IMR-90 (cell line): ENCODE measurements at places on chromosomes 7 and 10. TPM values are rescaled to one million over a fixed set of nuclear protein-coding genes. Genes with fewer than 3 reads are reported as not detected.

The STEAP1 gene
- total RNA-seq = 3.9 and 5.8 TPM in 2 replicates

The PRPS1L1 gene
- not detected in 2 replicates for total RNA-seq

The IFIT5 gene
- total RNA-seq = 18.1 and 21.7 TPM in 2 replicates

The PSD gene
- total RNA-seq = 1.4 and 2.0 TPM in 2 replicates

The CLDN4 gene
- total RNA-seq = 2.9 and 3.9 TPM in 2 replicates

The C10orf71 gene
- total RNA-seq = not detected in 2 replicates

The PGAM1 gene
- 716 and 841 TPM in 2 replicates for total RNA-seq

The CDK1 gene
- 28.1 and 37.5 TPM in 2 replicates for total RNA-seq

The VWDE gene
- 0.18 and 0.28 TPM in 2 replicates for total RNA-seq

DNA sequence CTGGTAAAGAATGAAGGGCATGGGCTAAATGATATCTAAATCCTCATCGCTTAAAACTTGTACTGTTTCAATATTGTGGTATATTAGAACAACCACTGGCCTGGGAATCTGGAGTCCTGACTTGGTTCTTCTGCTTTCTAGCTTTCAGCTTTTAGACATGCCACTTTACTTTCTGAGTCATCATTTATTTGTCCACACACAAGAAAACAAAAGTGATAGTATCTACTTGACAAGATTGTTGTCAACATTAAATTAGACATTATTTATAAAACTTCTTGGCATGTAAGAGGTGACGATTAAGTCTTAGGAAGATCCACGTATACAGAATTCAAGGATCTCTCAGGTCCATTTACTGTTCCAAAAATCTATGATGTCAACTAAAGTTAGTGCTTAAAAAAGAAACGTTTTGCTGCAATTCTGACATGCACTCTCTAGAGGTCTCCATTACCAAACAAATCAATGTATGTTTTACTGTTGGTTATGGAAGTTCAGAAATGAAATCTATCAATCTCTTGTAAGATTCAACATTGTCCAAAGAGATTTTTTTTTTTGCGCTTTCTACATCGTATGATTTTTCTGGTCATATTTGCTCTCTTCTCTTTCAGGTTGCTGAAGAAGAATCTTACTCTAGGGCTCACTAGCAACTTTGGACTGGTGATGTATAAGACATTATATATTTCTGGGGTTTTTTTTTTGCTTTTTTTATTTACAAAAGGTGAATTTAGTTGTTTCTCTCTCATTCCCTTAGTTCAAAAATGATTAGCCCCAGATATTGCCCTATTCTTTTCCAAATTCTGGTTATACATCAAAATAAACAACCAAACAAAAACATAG lies 53.6 kb upstream of the DYNC1I1 start:
- peak; percentile 6 for DNase-seq

DNA sequence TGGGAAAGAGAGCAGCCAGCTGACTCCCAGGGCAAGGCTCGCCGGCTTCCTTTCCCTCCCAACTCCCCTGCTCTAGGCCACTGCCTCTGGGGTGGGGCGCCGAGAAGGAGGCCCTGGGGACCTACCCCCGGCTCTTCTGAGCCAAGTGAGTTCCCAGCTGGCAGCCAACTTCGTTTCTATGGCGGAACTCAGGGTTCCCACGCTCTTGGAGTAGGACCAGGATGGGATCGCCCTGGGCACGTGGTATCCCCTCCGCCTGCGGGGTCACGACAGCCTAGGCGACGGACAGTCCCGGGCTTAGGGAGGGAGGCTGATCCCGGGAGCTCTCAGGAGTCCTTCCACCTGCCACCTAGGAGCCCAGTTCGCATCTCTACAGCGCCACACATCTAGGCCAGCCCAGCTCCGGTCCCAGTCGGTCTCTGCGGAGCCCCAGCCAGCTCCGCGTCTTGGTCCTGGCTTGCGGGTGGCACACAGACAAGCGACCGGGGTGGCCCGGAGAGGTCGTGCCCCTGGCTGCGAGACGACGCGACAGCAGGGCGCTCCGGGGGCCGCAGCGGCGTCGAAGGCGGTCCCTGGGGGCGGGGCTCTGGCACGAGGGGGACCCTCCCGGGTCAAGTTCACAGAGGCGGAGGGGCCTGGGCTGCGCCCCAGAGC lies 20.5 kb upstream of the GATA3 start:
- DNase-seq = no peak

GRCh38 chr7:27172315-27172774 lies 1.8 kb downstream of the HOXA10 start:
- no peak for DNase-seq

DNA sequence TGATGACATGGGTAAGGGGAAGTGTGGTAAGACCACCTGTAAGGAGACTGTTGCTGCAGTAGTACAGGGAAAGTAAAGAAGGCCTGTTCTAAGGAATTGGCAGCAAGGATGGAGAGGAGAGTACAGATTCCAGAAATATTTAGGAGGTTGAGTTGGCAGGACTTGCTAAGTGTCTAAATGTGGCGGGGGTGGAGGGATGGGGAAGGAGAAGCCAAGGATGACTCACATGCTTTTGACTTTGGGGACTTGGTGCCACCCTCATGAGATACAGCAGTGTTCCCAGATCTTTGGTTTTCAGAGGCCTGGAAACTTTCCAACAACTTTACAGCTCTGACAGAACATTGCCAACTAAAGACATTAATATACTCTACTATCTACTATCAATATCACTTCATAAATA lies 45.4 kb downstream of the CDK6 start:
- peak; percentile 65 for DNase-seq

GRCh38 chr7:129698516-129699418 lies 87.2 kb downstream of the NRF1 start:
- DNase-seq = no peak

- no peak for DNase-seq
These were observed 347.5 kb downstream of the GPAM start for GRCh38 chr10:111836064-111836463.

- DNase-seq = no peak
These were observed 163.8 kb upstream of the NPVF start for GRCh38 chr7:25391961-25392587.

DNA sequence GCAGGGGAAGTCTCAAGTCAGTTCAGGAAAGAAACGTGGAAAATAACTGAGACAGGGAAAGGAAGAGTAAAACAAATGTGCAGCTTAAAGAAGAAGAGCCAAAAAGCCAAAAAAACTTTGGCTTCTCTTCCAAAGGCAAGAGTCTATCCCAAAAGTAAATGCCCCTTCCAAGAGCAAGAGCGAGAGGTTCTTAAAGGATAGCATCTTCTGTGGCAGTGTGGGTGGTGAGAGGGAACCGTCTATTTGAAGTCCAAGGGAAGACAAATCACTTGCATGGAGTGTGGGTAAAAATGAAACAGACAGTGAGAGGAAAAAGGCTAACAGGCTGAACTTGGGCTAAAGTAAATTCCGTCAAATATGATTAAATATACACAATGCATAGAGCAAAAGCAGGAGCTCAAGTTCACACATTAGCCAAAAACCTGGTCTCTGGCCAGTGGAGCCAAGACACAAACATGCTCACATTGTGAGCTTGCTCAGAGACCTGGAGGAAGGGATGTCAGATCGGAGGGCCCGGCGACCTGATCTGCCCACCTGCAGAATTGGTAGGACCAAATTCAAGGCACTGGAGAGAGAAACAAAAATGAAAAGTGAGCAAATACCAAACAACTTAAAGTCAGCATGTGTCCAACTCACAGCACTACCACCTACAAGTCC lies 87.0 kb downstream of the PIK3CG start:
- no peak for DNase-seq

DNA sequence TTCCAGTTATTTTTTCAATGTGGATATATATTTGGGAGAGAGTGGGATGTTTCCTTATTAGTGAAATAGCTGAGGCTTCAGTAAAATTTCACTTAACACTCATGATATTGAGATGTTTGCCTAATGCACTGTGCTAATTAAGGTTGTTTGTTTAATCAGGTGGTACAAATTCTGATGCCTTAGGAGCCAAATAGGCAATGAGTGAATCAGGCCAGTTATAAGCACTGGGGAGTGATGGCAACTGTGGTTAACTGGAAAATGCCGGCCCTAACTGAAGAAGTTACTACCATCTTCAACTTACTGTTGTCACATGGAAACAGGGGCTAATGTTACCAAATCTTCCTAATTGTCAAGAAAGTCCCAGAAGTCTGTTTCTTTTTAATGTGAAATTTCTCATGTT lies 32.0 kb downstream of the VCL start:
- no peak for DNase-seq

GRCh38 chr7:101824440-101824839 lies 7.0 kb downstream of the CUX1 start:
- no peak for DNase-seq

GRCh38 chr7:30470163-30470770 lies 8.3 kb downstream of the NOD1 start:
- DNase-seq = peak; percentile 65

GRCh38 chr7:50791938-50792341 lies 9.2 kb upstream of the GRB10 start:
- DNase-seq = peak; percentile 38

DNA sequence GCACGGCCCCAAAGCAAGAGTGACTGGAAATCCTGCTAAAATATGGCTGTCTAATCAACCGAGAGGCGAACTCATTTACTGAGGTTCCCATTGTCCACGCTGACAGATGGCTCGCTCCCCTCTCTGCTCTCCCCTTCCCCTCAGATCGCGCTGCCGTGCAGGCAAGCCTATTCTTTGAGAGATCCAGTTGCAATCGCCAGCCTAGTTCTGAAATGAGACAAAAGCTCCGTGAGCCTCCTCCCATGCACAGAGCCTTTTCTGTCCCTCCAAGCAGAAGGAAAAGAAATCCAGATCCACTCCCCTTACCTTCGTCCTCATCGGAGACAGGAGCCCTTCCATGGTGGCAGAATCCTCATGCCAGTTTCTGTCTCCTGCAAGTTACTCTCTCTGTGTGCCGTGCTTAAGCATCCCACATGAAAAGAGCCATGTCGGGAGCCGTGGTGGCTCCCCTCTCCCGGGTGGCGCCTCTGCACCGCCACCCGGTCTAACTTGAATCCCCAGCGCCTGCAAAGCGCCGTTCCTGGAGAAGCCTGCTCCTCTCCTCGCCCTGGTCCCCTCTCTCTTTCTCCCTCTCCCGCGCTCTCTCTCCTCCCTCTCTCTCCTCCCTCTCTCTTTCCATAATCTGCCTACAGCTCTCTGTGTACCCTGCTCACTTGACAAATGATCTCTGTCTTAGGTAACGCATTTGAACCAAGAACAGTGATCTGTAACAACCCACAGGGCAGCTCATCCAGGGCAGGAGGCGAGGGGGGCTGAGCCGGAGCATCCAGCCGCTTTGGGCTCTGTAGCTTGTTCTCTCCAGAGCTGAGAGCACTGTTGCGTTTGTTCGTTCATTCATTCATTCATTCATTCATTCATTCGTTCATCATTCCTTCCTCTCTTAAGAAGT lies 156.8 kb downstream of the FRMD4A start:
- DNase-seq = peak; percentile 21

- no peak for DNase-seq
These were observed 396.8 kb upstream of the PODXL start for GRCh38 chr7:131953184-131953583.

GRCh38 chr7:65907501-65908198 lies 34.8 kb downstream of the VKORC1L1 start:
- no peak for DNase-seq

GRCh38 chr10:102480396-102480795 lies 22.1 kb downstream of the ACTR1A start:
- DNase-seq = no peak

DNA sequence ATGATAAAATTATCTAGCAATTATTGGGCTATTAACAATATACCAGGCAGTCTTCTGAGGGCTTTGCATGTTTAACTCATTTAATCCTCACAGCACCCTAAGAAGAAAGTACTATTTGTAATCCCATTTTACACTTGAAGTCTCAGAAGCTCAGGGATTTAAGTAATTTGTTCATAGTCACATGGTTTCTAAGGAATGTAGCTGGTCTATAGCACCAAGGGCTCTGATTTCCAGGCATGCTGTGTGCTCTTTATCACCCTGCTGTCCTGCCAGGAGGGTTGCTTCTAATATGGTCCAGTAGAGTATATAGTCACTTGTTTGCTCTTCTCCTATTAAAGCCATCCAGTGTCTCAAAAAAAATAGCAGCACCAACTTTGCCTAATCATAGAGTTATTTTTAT lies 417.2 kb downstream of the PLXDC2 start:
- no peak for DNase-seq

- DNase-seq = no peak
These were observed 203.1 kb upstream of the PDE1C start for GRCh38 chr7:32273297-32273696.

DNA sequence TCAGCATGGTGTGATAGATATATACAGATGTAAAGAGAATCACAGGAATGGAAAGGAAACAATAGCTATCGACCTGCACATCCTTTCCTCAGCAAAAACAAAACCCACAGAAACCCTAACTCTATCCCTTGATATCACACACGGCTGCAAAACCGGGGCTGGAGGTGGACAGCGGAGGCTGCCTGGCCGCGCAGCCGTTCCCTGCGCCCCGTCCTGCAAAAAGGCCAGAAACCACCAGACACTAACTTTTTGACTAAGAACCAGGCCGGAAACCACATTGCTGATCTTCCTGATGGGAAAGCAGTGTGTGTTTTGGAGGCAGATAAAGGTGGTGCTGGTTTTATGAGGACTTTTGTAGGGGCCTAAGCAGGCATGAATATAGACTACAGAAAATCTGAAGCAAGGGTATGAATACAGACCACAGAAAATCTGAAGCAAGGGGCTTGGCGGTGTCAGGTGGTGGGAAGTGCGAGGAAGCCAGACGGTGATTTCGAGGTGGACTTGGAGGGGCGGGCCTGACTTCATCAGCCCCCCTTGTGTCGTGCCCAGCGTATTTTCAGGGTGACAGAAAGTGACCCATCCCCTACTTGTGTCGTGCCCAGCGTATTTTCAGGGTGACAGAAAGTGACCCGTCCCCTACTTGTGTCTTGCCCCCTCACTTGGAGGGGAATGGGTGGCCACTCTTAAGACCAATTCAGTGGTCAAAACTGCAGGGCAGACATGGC lies 123.3 kb downstream of the WDR37 start:
- no peak for DNase-seq

- no peak for DNase-seq
These were observed 860 bp downstream of the ZEB1 start for GRCh38 chr10:31319602-31320549.

GRCh38 chr7:140059273-140060242 lies 3.2 kb downstream of the PARP12 start:
- DNase-seq = peak; percentile 95

DNA sequence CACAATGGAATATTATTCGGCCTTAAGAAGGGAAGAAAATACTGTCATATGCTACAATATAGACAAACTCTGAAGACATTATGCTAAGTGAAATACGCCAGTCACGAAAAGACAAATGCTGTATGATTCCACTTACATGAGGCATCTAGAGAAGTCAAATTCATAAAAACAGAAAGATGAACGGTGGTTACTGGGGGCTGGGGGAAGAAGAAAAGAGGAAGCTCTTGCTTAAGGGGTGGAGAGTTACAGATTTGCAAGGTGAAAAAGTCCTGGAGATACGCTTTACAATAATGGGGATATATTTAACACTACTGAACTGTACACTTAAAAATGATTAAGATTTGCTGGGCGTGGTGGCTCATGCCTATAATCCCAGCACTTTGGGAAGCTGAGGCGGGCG lies 49.0 kb downstream of the PSMC2 start:
- no peak for DNase-seq

DNA sequence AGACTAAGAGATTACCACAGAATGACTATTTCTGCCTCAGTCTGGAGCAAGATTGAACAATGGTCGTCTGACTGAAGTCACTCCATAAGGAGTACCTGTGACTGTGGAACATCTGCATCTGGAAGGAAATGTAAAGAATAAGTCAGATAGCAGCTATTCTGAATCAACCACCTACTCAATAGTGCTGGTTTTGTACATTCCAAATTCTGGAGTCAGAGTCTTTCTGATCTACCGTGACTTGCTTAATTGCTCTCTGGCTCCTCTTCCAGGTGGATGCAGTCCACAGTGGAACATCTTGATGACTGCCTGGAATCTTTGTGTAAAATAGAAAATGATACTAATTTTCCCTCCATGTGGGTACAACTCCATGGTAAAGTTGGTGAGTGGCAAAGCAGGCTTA lies 156.3 kb upstream of the SEMA3C start:
- DNase-seq = peak; percentile 52
